ENCODE measurements at places on chromosomes 2 and 18.

DNA sequence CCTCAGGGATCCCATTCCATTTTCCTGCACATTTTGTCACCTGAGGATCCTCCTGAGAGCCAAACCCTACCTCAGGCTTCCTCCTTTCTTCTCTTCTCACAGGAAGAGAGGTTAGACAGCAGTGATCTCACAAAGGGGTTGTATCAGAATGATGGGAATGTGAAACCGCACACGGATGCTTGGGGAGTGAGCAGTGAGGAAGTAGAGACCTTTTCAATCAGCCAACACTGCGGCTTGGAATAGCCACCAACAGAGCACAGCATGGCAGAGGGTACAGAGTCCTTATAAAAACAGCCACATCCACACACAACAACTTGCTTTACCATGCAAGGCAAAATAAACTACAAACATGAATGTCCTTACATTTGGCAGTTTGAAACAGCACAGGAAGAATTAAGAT, 8.7 kb downstream of the TMEM182 start:
- DNase-seq: no peak

DNA sequence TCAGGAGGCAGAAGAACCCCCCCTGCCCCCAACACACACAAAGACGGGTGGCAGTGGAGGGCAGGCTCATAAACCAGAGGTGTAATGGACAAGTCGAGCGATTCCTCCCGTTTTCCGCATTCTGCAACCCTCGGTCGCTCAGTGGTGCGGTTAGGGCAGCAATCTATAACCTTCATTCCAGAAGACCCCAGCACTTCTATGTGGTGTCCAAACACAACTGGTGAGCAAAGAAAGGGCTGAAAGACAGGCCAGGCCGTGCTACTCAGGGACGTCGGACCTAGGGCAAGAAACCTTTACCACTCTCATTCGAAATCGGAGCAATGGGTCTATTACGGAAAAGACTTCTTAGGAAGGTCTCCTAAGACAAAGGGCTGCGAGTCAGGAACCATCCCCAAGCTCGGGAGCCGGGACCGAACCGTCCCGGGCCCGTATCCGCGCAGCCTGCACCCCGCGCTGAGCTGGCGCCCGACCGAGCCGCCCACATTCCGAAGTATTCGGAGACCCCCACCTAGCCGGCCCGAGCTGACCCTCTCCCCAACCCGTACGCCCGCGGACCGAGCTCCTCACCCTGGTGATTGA, 568 bp downstream of the ARL5A start:
- DNase-seq: no peak

DNA sequence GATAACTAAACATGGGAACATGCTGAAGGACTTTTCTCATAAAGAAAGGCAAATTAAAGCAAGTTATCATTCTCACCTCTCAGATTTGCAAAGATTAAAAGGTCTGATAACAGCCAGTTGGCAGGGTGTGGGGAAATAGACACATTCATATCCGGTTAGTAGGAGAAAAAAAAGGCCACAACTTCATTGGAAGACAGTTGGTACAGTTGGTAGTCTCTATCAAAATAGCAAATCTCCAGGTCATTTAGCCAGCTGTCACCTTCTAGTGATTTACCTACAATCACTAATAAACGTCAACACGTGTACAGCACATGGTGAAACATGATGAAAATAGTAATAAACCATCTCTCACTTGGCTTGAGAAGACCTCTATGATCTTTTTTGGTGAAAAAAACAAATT, 16.6 kb downstream of the INPP5D start:
- DNase-seq: no peak

GRCh38 chr2:47160211-47160610, 5.1 kb upstream of the STPG4 start:
- no peak for DNase-seq

DNA sequence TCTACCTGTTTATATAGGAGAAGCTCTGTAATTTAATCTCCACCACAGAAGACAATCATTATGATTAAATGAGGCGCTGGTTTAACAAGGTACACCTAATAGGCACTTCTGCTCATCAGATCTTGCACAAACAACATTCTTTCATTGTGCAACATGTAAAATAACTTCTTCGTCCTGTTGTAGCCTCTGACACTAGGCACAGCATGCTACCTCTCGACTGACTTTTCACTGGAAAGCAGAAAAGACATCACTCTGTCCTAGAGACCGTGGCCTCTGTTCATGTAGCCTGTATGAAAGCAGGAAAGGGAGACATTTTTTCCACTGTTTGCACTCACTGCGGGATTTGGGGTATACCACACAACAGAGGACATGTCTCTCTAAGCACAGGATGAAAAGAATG, 316.5 kb downstream of the IRS1 start:
- DNase-seq: no peak

GRCh38 chr2:121160366-121160765, 124.6 kb downstream of the TFCP2L1 start:
- DNase-seq: no peak

DNA sequence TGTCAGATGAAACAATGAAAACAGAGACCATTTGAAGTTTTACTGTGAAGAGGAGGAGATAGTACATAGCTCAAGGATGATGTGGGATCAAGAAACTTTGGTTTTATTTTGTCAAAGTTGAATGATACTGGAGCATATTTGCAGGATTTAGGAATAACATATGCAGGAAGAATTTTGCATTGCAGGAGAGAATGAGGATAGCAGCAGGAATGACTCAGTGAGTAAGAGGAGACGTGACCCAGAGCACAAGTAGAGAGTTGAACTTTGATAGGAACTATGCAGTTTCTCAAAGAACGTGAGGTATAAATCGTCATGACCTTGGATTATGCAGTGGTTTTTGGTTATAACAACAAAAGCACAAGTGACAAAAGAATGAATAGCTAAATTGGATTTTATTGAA, 47.7 kb downstream of the MAPRE2 start:
- no peak for DNase-seq

- DNase-seq: no peak
Measured at GRCh38 chr18:68847219-68847837, 49.4 kb downstream of the CCDC102B start.

DNA sequence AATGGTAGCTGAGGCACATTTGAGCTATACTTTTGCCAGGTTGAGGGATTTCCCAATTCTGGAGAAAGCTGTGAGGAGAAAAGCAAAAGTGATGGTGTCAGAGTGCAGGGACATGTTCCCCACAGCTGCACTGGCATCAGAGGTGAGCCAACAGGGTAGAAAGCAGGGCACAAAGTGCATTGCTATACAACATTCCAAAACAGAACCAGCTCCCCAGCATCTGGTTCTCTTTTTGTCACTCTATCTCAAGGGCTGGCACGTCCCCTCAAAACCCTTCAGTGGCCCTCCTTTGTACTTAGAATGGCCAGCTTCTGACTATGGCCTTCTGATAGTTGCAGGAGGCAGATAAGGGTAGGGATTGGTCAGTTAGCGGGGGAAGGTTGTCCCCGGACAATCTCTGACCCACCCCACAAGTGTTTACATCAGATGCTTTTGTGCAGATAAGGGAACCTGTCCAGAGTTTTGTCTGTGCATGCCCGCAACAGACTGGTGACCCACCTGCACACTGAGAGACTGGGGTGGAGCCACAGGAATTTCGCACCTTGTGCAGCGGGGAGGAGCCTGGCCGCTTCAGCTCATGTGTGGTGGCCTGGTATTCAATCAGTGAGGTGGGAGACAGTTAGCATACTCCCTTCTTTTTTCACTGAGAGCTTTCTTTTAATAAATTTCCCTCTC, 31.0 kb upstream of the TMEM17 start:
- no peak for DNase-seq

GRCh38 chr2:105701042-105701441, 43.7 kb upstream of the NCK2 start:
- DNase-seq: no peak

GRCh38 chr2:8502316-8502715, 179.5 kb upstream of the ID2 start:
- DNase-seq: no peak

- no peak for DNase-seq
Measured at GRCh38 chr18:58581265-58581664, 47.6 kb downstream of the ALPK2 start.

DNA sequence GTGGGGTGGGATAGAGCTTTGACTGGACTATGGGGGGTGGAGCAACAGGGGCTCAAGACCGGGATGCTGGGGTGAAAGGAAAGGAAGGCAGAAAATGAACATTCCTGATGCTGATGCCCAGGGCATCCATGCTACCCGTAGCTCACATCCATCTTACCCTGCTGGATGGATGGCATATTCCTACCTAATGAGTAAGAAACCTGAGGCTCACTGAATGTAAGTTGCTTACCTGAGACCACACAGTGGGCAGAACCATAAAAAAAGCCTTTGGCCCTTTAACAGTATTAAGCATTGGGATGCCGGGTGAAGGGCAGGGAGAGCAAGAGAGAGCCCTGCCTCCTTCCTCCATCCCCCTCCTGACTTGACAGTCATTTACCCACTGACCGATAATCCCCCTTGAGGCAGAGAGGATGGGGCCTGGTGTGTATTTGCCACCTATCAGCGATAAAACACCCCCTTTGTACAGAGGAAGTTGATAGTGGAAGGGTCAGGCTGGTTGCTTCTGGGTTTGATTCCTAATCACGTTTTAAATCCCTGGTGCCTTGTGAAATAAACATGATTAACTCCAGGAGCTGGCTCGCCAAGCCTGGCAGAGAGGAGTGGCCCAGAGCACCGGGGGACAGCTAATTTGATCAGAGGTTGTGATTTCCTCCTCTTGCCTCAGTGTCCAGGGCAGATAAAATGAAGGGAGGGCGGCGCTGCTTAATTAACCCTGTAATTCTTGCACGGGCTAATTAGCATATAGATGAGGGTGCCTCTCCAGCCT, 105.9 kb upstream of the HS6ST1 start:
- DNase-seq: no peak

DNA sequence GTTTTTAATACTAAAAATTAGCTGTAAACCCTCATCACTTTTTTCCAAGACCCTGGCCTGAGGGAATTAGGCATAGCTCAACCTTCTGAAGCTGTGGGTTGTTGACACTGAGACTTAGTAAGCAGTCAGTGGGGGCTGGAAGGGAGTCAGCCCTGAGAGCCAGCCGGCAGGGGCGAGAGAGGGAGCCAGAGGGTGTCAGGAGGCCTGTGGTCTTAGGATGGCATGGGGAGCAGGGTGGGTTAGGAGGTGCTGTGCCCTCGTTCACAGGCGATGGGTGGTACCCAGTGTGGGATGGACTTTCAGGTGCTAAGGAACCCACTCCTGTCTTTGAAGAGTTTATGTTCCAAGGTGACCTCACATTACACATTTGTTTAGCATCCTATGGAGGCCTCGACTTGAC, 49.3 kb downstream of the IL1RL2 start:
- no peak for DNase-seq

GRCh38 chr2:29060441-29060840, 13.9 kb downstream of the PCARE start:
- DNase-seq: no peak

GRCh38 chr18:44309185-44309584, 371.5 kb upstream of the SETBP1 start:
- DNase-seq: no peak

DNA sequence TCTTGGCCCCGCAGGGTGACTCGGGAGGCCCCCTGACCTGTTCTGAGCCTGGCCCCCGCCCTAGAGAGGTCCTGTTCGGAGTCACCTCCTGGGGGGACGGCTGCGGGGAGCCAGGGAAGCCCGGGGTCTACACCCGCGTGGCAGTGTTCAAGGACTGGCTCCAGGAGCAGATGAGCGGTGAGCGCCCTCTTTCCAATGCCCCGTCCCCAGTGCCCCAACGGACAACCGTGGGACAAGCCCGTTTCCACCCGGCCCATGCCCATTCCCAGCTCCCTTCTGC, 2.6 kb upstream of the CHRND start:
- DNase-seq: no peak

DNA sequence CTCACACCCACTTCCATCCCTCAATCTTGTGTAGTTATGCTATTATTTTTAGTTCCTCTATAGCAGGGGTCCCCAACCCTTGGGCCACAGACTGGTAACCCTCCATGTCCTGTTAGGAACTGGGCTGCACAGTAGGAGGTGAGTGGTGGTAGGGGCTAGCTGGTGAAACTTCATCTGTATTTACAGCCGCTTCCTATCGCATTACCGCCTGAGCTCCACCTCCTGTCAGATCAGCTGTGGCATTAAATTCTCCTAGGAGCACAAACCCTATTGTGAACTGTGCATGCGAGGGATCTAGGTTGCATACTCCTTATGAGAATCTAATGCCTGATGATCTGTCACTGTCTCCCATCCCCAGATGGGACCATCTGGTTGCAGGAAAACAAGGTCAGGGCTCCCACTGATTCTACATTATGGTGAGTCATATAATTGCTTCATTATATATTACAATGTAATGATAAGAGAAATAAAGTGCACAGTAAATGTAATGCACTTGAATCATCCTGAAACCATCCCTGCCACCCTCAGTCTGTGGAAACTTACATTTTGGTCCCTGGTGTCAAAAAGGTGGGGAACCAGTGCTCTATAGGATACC, 1.6 kb upstream of the RAB11FIP5 start:
- DNase-seq: no peak

- DNase-seq: peak; percentile 91
Measured at GRCh38 chr18:12838178-12838634, 45.8 kb downstream of the PTPN2 start.

- no peak for DNase-seq
Measured at GRCh38 chr18:45480219-45481015, 134.9 kb upstream of the SLC14A2 start.

- DNase-seq: no peak
Measured at GRCh38 chr18:5746844-5747243, 148.5 kb downstream of the TMEM200C start.

- DNase-seq: no peak
Measured at GRCh38 chr18:54671291-54671881, 80.3 kb downstream of the DYNAP start.

- DNase-seq: no peak
Measured at GRCh38 chr2:68663371-68664156, 20.2 kb downstream of the PROKR1 start.

DNA sequence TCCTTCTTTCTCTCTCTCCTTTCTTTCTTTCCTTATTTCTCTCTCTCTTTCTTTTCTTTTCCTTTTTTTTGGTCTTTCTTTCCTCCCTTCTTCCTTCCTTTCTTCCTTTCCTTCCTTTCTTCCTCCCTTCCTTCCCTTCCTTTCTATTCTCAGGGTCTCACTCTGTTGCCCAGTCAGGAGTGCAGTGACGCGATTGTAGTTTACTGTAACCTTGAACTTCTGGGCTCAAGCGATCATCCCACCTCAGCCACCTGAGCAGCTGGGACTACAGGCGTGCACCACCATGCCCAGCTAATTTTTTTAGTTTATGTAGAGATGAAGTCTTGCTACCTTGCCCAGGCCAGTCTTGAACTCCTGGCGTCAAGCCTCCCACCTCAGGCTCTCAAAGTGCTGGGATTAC, 83.8 kb upstream of the PPM1B start:
- DNase-seq: no peak

GRCh38 chr2:170161516-170162270, 16.3 kb upstream of the MYO3B start:
- DNase-seq: no peak

- no peak for DNase-seq
Measured at GRCh38 chr18:36643061-36643460, 185.7 kb downstream of the TPGS2 start.
